ENCODE measurements at places on chromosomes 6 and 20.

- DNase-seq, result no peak
These were observed 98.3 kb upstream of the SASH1 start for GRCh38 chr6:148244217-148244935.

DNA sequence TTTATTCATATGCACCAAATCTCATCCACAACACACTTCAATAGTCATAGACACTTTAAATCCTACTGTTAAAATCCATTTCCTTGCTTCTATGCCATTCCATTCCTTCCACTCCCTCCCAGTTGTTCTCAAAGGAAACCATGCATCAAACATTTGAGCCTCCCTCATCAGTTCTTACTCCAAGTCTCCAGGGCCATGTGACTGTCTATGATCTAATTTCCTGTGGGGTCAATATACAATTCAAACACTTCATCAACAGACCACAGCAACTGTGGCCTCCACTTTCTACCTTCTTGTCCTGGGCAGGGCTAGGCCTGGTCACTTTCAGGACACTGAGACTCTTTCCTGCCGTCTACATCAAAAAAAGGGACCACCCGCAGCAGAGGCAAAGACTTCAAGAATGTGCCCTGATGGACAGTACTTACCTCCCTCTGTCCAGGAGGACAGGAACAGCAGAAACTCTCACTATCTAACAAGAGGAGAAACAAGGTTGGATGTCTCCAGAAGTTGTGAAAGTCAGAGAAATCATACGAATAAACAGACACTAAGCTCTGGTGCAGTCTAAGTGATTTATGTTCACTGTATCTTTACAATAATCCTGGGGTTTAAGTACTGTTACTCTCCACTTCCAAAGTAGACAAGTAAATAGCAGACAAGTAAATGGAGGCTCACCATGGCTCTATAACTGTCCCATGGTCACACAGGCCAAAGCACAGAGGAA is 160.2 kb downstream of the QRSL1 start:
- DNase-seq, result no peak

DNA sequence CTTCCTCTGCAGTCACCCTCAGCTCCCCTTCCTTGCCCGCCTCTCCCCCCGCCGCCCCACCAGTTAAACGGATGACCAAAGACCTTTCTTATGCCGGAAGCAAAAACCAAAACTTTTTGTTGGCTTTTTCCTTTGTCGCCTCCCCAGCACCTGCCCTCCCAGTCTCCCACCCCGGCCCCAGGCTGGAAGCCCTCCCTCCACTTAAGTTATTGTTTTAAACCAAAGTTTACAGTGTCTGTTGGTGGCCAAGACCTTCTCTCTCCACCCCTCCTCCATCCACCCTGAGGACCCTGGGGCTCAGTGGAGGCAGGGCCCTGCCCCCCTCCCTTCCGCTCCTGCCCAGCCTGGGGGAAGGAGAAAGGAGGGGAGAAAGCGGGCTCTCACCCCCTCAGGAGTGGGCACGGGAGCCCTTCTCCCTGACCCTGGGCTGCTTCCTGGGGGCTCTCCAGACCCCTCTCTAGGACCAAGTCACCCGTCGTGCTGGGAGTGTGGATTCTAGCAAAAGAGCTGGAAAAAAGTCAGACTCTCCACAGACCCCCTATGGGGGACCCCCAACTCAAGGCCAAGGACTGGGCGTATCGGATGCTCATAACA is 38.3 kb upstream of the MDFI start:
- DNase-seq, result no peak

DNA sequence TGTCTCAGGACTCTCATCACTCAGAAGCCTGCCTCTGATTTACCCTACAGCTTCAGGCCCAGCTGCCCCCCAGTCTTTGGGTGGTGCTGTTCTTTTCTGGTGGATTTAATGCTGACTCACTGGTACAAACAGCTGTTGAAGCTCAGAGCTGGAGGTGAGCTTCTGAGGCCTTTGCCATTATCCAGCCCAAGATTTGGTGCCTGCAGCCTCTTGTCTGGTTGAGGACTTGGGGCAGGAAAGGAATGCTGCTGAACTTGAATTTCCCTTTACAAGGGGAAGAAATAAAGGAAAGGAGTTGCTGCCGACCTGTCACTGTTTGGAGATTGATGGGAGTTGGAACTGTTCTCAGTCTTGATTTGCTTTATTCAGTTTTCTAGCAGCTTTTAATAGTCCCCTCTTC is 19.8 kb downstream of the ABCF1 start:
- DNase-seq, result no peak

- no peak for DNase-seq
These were observed 17.7 kb upstream of the BCLAF1 start for GRCh38 chr6:136307351-136307750.

- no peak for DNase-seq
These were observed 2.8 kb upstream of the FOXC1 start for GRCh38 chr6:1606780-1607515.

- DNase-seq, result no peak
These were observed 91.8 kb downstream of the REPS1 start for GRCh38 chr6:138896104-138896756.

DNA sequence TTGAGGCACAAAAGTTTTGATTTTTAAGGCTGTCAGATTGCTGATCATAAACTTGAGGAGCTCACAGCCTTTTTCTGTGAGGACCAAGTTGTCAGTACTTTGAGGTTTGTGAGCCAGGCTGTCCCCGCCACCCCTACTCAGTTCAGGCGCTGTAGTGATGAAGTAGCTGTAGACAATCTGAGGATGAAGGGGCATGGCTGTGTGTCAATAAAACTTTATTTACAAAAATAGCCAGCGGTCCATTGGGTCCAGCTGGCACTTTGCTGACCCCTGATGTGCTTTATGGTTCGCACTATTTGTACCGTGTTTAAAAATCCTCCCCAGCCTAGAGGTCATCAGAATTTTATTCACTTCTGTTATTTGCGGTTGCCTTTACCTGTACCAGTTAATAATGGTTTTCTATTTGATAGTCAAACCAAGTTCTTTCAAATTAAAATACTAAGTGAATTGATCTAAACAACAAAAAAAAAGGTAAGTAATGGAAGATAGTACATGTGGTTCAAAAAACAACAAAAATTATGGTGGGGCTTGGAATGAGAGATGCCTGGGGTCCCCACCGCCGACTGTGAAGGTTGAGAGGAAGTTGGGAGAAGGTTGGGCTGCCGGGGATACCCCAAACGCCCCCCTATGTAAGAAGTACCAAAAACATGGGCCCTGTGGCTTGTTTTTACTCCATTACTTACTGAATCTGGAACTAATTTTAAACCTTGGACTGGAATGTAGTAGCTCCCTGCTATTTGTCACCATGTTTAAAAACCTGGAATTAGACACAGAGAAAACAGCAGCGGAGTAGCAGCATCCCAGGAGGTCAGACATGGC is 123.6 kb downstream of the SYCP2 start:
- no peak for DNase-seq

DNA sequence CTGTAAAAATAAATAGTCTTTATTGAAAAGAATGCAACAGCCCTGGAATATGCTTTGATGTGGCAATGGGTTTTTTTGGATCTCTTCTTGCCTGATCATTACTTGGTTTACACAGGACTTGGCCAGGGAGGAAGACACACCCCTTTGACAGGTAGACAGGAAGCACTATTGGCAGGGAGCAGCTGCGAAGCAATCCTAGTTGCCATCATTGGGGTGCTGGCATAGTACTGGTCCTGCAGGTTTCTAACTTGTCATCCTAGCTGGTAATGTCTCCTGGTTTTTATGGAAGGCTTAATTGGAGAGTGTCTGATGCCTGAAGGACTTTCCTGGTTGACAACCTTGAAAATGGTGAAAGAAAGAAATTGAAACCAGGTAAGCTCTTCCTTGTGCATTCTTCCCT is 71.2 kb upstream of the CCN6 start:
- no peak for DNase-seq

Measured in HepG2 (cell line).